ENCODE measurements at places on chromosomes 5 and 9.
A peak's percentile ranks its signal among the peaks of the same experiment; 100 is the strongest.

- DNase-seq = no peak
Measured at GRCh38 chr5:141785711-141786110, 92.5 kb downstream of the PCDH1 start.

DNA sequence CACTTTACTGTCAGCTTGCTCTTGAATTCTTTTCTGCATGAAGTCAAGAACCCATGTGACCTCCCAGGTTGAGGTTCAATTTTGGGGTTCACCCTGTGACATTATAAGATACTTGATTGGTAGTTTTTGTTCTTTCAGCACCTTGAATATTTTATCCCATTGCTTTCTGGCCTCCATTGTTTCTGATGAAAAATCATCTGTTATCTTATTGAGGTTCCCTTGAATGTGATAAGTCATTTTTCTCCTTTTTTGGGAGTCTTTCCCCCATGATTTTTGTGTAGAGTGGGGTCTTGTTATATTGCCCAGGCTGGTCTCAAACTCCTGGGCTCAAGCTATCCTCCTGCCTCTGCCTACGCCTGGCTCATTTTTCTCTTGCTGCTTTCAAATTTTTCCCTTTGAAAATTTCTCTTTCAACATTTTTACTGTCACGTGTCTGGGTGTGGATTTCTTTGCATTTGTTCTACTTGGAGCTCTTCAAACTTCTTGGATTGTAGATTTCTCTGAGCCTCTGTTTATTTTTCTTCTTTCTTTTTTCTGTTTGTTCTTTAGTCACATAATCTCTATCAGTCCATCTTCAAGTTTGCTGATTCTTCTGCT, 20.8 kb upstream of the SLC44A1 start:
- no peak for DNase-seq

DNA sequence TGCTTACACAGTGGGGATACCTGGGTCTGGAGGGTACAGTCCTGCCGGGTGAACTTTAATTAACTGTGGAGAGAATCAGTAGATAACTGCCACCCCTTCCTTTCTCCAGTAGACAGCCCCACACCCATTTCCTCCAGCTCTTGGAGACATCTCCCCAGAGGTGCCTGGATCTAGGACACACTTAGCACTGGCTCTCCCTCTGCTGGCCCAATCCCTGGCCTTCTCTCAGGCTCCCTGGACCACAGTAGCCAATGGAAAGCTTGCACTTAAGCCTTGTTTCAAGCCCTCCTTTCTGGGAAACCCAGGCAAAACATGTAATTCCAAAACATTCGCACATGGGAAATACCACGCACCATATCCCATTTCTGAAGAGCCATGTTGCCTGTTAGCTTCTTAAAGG, 169.2 kb upstream of the GAS1 start:
- DNase-seq = no peak

DNA sequence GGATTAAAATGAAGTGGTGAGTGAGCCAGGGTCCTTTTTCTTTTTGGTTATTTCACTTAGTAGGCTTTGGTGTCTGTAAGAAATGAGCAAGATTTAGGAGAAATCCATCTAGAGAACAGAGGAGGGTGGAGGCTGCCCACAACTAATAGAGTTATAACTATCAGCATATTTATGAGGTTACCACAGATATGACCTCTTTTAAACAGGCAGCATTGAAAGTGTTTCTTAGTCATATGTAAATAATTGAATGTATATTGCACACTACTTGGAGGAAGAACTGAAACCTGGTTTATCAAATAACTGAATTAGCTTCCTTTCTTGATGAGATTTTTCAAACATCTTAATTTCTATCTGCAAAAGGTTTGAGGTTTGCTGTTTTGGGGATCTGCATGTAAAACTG, 483.1 kb upstream of the PIK3R1 start:
- DNase-seq = no peak

- peak; percentile 64 for DNase-seq
Measured at GRCh38 chr5:99315413-99316183, 386.8 kb upstream of the CHD1 start.

DNA sequence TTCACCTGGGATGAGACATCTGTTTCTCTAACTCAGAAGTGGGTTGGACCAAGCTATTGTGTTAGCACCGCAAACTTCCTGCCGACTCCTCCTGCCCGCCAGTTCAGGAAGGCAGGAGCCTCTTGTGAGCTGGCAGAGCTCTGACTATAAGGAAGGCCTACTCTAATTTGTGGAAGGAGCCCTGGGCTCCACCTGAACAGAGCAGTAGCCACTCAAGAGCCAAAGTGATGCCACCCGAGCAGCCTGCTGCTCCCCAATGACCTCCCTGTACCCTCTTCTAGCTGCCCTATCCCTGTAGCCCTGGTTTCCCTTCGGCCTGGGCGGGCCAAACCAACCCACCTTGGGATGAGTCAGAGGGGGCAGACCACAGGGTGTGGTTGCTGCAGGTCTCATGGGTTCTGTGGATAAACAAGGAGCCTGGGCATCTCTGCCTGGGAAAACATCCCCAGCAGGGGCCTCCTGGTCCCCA, 81.6 kb downstream of the PSD2 start:
- no peak for DNase-seq

DNA sequence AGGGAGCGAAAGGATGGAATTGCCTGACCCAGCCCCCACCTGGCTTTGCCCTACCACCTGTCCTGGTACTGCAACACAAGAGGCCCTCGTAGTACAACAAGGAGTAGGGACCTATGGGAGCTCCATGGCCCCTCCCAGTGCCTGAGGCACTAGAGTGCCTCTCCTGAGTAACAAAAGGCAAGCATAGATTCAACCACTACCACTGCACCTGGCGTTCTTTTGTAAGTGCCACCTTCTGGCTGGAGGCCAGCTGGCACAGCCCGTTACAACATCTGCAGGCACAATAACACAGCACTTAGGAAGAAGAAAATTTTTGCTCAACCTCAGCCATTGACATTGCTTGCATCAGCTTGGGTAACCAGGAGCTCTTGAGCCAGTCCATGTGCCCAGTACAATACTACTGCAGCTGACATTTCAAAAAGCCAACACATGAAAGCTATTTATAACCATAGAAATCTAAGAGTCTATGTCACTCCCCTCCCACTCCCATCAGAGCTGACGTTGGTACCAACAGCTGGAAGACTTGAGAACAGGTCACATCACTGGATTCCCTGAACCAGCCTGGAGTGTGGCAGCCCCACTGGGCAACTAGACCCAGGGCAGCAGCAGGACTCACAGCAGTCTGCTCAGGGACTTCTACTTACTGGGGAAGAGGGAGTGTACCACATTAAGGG, 17.7 kb upstream of the FAM174A start:
- no peak for DNase-seq

DNA sequence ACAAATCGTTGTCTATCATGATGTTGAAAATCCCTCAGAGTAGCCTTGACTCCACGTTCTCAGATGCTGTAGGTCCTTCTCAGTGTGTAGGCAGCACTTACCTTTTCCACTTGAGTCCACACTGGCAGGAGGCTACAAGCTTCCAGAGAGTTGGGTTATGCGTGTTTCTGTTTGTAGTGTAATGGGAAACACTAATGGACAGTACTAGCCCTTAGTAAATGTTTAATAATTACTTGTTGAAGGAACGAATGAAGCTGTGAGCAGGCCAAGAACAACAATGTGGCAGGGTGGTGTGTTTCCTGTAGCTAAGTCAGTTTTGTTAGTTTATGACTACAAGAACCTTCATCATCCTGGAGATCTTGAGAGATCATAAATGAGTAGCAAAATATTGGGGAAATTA, 83.5 kb downstream of the ARHGAP26 start:
- no peak for DNase-seq

- DNase-seq = no peak
Measured at GRCh38 chr9:17990602-17991001, 411.7 kb downstream of the SH3GL2 start.

DNA sequence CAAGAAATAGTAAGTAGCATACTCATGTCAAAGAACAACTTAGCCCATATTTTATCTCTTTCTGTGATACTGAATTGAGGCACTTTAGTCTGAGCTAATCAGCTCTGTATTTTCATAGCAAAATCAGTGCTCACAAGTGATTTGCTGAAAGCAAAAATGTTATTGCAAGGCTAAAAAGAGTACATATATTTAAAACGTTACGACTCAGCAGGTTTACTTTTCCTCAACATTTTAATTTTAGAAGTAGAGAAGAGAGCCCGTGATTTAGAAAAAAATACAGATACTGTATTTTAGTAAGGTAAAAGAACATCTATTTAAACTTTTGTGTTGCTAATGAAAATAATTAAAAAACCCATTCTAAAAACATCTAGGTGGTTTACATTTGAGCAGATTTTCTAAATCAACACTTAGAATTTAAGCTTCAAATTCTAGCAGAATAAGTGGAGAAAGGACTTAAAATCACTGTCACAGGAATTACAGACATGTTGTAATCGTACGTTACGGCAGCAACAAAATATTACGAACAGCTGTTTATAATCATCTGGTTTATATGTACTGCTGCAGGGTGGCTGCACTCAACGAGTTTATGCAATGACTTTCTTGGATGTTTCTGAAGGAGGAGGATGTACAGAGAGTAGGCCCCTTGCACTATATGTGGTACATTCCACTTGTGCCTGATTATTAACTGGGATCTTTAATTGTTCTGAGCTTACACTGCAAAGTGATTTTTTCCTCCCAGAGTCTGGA, 20.1 kb downstream of the SREK1 start:
- no peak for DNase-seq

GRCh38 chr5:91306497-91306896, 76.6 kb downstream of the ARRDC3 start:
- DNase-seq = no peak

- DNase-seq = no peak
Measured at GRCh38 chr5:4735261-4735660, 404.9 kb upstream of the ADAMTS16 start.

GRCh38 chr9:32345243-32345642, 39.2 kb upstream of the ACO1 start:
- DNase-seq = no peak

DNA sequence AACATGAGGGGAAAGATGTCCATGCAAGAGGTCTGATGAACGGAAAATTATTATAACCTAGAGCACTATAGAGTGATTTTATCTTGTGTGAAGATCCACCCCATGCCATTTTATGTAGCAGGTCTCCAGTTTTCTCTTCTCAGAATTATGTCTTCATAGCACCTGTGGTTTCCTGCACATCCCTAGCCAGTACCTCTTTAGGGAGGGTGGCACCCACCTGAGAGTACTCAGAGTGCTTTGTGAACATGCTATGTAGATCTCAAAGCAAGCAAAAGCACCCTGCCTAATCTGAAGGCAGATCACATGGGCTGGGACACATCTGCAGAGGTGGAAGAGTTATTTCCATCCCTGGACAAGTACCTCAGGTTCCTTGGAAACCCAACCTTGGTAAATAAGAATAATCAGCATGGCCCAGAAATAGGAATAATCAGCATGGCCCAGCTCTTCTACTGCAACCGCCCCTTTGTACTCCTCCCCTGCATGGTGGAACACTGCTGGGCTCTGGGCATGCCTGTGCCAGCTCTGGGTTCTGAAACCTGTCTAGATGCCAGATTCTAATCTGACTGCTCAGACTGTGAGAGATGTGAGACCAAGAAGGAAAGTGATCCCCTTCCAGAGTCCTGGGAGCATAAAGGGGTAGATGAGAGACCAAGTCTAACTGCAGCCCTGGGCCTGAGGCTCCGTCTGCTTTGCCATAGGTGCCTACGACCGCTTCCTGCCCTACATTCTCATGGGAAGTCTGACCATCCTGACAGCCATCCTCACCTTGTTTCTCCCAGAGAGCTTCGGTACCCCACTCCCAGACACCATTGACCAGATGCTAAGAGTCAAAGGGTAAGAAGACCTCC, 23.7 kb downstream of the SLC22A5 start:
- DNase-seq = no peak

GRCh38 chr9:35558185-35558584, 46.9 kb upstream of the TESK1 start:
- no peak for DNase-seq

DNA sequence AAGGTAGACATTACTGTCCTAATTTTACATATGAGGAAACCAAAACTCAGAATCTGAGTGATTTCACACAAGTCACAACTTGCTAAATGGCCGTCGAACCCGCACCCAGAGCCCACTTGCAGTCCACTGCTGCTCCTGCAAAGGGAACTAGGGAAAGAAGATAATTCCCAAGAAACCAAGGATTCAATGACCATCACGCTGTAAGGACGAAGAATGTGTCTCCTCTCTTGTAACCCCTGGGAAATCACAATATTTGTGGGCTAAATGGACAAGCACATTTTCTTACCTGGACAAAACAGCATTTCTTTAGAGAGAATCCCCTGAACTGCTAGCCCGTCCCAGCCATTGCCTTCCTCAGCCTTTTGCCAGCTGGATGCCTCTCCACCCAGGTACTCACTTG, 2.4 kb downstream of the RPS14 start:
- DNase-seq = no peak

- DNase-seq = no peak
Measured at GRCh38 chr5:90421136-90421535, 11.6 kb upstream of the CETN3 start.

- DNase-seq = no peak
Measured at GRCh38 chr9:5532306-5532705, 22.0 kb downstream of the PDCD1LG2 start.

- DNase-seq = no peak
Measured at GRCh38 chr5:139014726-139015125, 139.6 kb upstream of the LRRTM2 start.

DNA sequence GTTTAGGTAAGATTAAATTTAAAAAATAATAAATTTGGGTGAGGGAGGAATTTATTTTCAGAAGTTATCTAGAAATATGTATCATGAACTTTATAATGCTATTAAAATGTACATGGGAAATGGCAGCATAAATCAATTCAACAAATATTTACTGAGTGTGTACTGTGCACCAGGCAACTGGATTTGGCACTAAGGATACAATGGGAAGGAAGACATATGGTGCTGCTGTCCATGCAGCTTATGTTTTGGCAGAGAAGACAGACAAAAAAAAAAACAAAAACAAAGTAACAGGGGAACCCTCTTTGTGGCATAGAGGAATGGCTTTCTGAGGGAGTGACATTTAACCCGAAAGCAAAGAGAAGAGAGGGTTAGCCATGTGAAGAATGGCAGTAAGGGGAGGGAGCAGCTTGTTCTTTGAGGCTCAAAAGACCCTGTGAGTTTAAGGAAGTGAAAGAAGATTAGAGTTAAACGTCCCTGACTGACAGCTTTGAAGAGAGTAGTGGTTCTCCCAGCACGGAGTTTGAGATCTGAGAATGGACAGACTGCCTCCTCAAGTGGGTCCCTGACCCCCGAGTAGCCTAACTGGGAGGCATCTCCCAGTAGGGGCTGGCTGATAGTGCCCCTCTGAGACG, 23.9 kb downstream of the CNTRL start:
- DNase-seq = no peak

GRCh38 chr5:124726631-124727362, 19.6 kb downstream of the ZNF608 start:
- DNase-seq = no peak

DNA sequence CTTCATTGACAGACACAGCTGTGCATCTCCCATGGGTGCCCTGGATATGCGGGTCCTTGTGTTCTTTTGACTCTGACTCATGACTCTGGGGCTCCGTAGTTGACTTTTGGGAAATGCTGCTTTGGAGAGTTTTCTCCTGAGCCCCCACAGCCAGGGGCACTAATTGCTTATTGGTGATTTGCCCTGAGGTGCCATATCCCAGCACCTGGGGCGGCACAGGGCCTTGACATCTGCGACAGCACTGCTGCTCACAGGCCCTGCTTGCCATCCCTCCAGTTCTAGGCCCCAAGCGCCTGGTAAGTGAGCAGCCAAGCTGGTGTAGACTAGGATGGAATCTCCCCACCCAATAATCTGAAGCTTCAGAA, 75.1 kb downstream of the AMBP start:
- no peak for DNase-seq

Data from CD14-positive monocyte (primary cell).